ENCODE measurements at places on chromosomes 16 and 17. TPM values are rescaled to one million over a fixed set of nuclear protein-coding genes. Genes with fewer than 3 reads are reported as not detected.

GRCh38 chr17:67528751-67529436 lies 151.8 kb downstream of the PITPNC1 start:
- DNase-seq: peak; percentile 77

FOXL1 gene
- 0.83 TPM for total RNA-seq

DNA sequence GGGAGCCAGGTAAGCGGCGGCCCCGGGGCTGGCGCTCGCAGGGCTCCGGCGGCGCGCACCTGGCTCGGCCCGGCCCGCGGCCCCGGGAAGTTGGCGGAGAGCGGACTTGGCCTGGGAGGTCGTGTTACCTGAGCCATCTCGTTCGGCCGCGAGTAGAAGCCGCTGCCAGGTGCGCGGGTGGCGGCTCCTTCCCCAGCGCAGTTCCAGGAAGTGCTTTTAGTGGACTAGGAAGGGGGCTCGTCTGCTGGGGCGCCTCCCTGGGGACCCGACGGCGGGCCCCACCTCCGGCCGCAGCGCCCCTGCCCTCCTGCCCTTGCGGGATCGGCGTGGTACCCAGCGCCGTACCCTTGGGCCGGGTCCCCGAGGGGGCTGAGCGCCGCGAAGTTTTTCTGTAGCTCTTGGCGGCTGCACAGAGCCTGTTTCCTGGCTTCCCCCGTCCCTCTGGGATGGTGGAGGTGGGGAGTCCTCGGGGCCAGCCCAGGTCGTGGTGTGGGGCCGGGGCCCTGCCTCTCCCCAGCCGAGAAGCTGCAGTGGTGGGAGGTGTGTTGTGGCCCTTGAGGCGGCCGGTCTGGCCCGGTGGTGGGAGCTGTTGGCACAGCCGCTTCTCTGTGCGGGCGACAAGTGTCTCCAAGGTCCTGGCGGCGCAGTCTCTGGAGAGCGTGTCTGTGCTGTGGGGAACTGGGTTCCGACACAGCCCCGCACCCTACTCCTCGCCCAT lies 96.9 kb downstream of the RAB11FIP4 start:
- peak; percentile 74 for DNase-seq

- DNase-seq: no peak
Observed at GRCh38 chr16:87691686-87692079, 74.1 kb downstream of the KLHDC4 start.

DNA sequence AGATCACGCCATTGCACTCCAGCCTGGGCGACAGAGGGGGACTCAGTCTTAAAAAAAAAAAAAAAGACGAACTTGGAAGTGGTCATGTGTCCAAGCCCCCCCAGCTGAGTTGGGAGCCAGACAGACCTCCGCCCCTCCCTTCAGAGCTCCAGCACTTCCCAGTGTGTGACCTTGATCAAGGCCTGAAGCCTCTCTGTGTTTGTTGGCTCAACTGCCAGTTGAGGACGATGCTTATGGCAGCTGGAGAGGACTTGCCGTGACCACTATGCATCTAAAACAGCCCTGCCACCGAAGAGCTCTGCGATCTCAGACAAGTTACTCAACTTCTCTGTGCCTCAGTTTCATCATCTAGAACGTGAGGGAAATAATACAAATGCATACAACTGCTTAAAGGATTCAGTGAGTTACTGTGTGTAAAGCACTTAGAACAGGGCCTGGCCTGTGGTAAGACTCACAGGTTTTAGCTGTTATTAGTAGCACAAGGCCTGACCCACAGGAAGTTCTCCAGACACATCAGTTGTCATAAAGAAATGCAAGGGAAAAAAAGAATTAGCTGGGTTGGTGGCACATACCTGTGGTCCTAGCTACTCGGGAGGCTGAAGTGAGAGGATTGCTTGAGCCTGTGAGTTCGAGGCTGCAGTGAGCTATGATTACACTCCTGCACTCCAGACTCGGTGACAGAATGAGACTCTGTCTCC lies 7.0 kb upstream of the IL27 start:
- DNase-seq: no peak

JPH3 gene
- 0.12 TPM for total RNA-seq

- no peak for DNase-seq
Observed at GRCh38 chr16:2048116-2048543, 345 bp downstream of the TSC2 start.

DNA sequence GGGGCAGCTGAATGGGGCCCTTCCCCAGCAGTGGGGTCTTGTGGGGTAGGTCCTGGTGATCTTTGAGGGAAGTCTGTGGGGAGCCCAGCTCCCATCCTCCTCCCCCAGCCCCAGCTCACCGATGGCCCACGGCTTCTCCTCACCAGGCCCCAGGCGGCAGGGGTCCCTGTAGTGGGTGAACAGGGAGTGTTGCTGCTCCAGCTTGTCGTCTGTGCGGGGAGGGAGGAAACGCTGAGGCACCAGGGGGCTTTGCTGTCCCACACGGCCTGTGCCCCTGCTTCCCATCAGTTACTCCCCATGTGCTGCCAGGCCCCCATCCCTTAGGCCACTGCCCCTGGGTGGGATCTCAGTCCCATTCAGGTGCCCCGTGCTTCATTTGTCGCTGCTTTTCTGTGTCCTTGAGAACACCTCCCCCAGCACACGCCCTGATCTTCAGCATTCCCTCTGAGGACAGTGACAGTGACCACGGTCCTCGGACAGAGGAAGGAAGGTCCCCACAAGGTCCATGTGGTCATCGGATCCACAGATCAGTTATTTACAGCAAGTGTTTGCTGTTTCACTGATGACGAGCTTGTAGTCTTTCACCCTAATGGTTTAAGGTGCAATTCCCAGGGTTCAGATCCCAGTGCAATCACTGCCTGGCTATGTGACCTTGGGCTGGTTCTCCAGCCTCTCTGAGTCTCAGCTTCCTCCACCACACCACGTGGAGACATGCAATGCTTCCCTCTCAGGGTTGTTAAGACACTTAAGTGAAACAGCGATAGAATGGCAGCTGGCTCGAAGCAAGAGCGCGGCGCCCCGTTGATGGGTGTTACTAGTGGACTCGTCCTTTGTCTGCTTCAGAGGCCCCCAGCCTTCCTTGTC lies 53.1 kb downstream of the PRMT7 start:
- DNase-seq: no peak

INTS2 gene
- total RNA-seq: 12.7 TPM

PERCC1 gene
- total RNA-seq: not detected

- peak; percentile 67 for DNase-seq
Observed at GRCh38 chr17:3963237-3964201, 718 bp downstream of the ATP2A3 start.

DNA sequence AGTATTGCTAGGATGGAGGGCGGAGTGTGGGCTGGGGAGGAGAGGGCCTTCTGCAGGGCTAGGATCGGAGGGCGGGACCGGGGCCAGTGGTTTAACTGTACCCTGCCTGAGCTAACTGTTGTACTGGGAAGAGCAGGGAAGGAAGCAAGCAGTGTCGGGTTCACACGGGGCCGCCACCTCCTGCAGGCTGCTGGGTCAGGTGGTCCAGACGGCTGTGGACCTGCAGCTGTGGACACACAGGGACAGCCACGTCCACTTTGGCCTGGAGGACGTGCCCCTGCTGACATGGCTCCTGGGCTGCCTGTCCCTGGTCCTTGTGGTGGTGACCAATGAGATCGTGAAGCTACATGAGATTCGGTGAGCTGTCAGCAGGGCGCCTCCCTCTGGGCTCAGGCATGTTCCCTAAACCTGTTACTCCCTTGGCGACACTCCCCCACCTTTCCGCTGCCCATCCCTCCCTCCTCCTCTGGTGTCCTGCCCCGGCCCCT lies 16.6 kb downstream of the CASKIN2 start:
- no peak for DNase-seq

MYCBPAP gene
- 3.8 TPM for total RNA-seq

DNA sequence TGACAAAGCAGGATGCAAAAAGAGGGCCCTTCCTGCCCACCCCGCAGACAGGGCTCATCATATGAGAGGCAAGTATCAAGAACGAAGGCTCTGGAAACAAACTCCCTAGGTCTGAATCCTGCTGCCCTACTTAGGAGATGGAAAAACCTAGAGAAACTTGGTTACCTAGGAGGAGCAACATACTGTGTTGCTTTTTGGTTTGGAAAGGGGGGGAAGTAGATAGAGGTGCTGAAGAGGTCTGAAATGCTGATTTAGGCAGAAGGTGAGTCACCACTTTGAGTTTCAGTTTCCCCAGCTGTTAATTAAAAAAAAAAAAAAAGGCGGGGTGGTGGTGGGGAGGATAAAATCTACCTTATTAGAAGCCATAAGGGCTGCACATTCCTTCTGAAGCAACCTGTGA lies 1.5 kb downstream of the N4BP1 start:
- DNase-seq: no peak

- peak; percentile 73 for DNase-seq
Observed at GRCh38 chr17:74569020-74570003, 2.0 kb upstream of the CD300H start.

DNA sequence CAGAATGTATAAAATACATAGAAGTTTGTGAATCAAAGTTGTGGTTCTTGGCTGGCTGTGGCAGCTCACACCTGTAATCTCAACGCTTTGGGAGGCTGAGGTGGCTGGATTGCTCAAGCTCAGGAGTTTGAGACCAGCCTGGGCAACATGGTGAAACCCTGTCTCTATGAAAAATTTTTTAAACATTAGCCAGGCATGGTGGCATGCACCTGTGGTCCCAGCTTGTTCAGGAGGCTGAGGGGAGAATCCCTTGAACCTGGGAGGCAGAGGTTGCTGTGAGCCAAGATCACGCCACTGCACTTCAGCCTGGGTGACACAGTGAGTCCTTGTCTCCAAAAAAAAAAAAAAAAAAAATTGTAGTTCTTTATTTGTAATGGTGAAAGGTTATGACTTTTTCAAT lies 13.8 kb upstream of the APPBP2 start:
- no peak for DNase-seq

DNA sequence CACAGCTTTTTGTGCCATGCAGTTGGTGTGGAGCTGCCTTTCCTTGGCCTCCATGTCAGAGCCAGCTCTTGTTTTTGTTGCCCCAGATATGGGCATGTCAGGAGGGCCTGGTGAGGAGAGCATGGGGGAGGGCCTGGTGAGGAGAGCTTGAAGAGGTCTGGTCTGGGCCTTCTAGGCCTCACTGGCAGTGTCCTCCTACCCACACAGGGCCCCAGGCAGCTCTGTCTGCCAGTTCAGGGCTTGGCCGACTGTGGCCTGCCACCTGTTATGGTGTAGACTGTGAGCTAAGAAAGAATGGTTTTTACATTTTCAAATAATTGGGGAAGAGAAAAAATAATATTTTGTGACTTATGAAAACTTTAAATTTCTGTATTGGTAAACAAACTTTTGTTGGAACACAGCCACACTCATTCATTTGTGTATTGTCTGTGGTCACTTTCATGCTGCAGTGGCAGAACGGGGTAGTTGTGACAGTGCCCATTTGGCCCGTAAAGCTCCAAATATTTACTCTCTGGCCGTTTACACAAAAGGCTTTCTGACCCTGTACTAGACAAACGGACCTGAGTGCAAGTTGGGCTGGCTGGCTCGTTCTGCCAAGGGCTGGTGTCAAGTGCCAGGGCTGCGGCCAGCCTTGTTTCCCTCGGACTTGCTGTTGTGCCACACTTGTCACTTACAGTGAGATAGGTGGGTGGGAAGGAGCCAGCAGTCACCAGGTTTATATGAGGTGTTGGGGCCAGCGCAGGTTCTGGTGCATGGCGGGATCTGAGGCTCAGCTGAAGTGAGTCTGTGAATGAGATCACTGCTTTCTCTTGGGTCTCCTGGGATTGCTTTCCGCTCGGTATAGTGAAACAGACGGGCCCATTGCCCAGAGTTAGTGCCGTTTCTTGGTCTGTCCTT lies 18.2 kb downstream of the PGS1 start:
- DNase-seq: peak; percentile 70

CARHSP1 gene
- total RNA-seq: 89.0 TPM

TUBD1 gene
- total RNA-seq: 14.7 TPM

DNA sequence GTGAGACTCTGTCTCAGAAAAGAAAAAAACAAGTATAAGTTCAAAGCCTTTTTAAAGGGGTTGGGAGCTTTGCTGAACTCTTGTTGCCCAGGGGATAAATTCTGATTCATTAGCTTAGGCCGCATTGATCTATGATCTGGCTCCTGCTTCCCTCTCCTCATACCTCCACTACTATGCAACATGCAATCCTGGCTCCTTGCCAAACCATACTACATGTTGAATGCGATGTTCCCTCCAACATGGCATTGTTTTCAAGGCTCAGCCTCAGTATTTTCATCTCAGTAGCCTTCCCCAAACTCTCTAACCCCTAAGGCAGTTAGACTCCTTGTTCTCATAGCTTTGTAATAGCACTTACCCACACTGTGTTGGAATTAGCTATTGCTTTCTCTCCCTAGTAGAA lies 6.2 kb downstream of the REXO5 start:
- DNase-seq: no peak

DNA sequence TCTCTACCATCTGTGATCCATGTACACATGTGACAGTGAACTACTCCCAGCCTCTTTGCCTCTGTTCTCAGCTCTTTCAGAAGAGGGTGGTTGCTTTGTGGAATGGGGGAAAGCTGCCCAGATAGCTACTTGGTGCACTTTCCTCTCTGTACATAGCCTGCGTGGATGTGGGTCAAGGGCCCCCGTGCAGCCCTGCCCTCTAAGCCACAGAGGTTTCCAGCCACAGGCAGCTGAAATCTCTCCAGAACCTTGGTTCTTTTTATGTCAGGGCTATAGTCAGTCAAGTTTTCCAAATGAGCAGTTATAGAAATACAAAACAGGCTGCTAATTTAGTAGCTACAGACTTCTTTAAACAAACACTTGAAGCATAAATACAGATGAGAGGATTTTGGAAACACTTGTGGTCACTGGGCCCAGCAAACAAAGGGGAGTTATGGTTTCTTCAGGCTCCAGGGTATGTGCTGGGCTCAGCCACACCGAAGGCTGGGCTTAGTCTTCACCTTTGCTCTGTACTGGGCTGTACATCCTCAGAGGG lies 199.7 kb upstream of the ASIC2 start:
- no peak for DNase-seq

DNA sequence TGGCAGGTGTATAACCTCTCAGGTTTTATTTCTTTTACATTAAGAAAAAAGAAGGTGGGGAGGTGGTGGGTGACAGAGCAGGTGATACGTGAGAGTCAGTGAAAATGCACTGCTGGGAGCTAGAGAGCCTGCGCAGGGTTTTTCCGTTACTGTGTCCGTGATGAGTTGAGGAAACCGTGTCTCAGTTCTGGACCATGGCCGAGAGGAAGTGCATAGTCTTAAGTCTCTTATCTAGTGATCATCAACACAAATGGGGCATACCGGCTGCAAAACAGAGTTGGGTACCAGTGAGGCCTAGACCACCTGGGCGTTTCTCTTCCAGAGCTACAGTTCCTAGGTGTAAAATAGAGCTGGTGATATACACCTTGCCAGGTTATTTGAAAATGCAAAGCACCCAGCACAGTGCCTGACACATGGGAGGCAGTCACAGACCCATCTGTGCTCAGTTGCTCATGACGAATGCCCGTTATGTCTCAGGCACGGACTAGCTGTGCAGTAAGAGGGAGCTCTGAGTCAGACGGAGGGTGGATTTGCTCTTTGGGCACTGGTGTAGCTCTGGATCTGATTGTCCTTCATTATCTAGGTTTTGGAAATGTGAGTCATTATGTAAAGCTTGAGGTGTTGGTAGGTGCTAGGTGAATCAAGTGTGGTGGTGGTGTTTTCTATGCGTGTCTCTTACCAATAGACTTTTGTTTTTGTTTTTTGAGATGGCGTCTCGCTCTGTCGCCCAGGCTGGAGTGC lies 60.9 kb downstream of the RPTOR start:
- DNase-seq: no peak

GRCh38 chr16:65782611-65783600 lies 583.6 kb upstream of the CDH5 start:
- DNase-seq: no peak

- no peak for DNase-seq
Observed at GRCh38 chr17:80658821-80659220, 114.2 kb downstream of the RPTOR start.

All from lower lobe of right lung (tissue), 2 donors.